ENCODE measurements at places on chromosomes 11 and 22.
A peak's percentile ranks its signal among the peaks of the same experiment; 100 is the strongest.

- H3K27me3 ChIP-seq: peaks cover 6% of the 10 kb centered on the region
- H3K27ac ChIP-seq: no peak overlapping the region
- no peaks in the 10 kb centered on the region for H3K36me3 ChIP-seq
- H3K4me1 ChIP-seq: no peaks in the 10 kb centered on the region
- no peak for DNase-seq
Observed at GRCh38 chr11:132999516-132999915, 532.8 kb downstream of the OPCML start.

- no peak for DNase-seq
- H3K27me3 ChIP-seq: no peaks in the 10 kb centered on the region
- H3K4me3 ChIP-seq: no peak overlapping the region
- peaks cover 35% of the 10 kb centered on the region for H3K4me1 ChIP-seq
Observed at GRCh38 chr11:72777755-72778278, 16.0 kb downstream of the STARD10 start.

- DNase-seq: peak; percentile 55
- H3K4me1 ChIP-seq: peaks cover 51% of the 10 kb centered on the region
- no peaks in the 10 kb centered on the region for H3K27me3 ChIP-seq
Observed at GRCh38 chr22:23763579-23763945, 772 bp downstream of the C22orf15 start.

GRCh38 chr11:14538926-14539554 lies 18.9 kb upstream of the PSMA1 start:
- DNase-seq: no peak
- H3K27ac ChIP-seq: no peak overlapping the region
- H3K4me3 ChIP-seq: no peak overlapping the region
- no peaks in the 10 kb centered on the region for H3K36me3 ChIP-seq

GRCh38 chr11:86955111-86955360 lies 159 bp downstream of the FZD4 start:
- H3K4me3 ChIP-seq: no peak overlapping the region
- H3K36me3 ChIP-seq: peaks cover 2% of the 10 kb centered on the region
- DNase-seq: no peak
- peaks cover 33% of the 10 kb centered on the region for H3K27me3 ChIP-seq
- H3K4me1 ChIP-seq: peaks cover 16% of the 10 kb centered on the region

Measured in activated B cell treated with CpG ODN at 0.5 μM for 24 hours (primary cell).